ENCODE measurements at places on chromosomes 2 and 18.

DNA sequence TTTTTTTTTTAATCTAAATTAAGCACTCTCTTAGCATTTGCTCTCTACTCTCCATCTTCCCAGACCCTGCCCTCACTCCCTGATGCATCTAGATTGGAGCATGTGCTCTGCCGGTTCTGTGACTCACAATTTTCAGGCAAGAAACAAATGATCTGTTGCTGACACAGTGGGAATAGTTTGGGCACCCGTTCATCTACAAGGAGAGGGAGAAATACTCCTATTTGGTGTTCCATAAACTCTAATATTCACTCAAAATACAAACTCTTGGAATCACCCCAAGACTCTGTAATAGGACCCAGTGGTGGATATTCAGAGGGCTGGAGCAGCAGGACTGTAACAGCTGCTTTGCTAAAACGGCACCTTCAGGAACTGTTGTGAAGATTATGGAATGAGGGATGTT, 37.1 kb upstream of the LINC00305 start:
- no peak for DNase-seq

- DNase-seq: no peak
Measured at GRCh38 chr2:69578198-69578540, 65.4 kb downstream of the AAK1 start.

DNA sequence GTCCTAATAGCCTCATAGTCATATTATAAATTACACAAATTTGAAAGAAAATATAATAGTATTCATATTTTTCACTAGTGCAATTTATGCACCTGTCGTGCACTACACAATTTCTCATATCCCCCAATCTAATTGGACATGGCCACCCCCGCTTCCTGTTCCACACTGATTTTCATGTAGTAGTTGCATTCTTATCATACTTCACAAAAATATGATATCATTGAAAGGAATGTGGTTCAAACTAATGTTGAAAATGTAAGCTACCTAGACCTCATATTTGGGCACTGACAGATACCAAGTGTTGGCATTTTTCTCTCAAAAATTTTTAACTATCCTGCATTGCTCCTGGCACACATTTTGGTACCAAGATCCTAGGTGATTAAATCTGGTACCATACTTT, 985.5 kb upstream of the POU3F3 start:
- DNase-seq: no peak

DNA sequence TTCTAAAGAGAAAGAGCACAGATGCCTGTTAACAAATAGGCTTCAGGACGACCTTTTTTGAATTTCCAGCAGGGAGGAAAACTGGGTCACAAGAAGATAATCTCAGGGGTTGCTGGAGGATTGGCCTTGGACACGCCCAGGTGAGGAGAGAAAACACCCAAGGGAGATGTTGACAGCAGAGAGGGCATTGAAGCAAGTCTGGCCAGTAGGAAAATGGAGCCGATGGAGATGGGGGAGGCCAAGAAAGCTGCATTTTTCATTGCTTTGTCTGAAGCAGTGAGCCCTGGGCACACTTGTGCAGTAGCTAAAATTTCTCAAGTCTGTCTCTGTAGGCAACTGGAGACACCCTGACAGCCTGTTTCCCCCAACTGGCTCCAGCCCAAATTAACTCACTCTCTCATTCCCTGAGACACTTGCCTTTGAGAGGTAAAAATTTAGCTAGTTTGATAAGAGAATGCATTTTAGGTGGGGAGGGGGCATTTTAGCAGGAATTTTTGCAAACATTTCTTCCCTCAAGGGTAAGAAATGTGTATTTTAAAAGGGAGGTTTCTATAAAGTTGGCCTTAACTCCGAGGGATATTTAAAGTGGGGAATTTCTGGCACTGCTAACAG, 165.5 kb downstream of the TGIF1 start:
- no peak for DNase-seq

GRCh38 chr2:143148757-143149156, 19.5 kb downstream of the ARHGAP15 start:
- no peak for DNase-seq

GRCh38 chr2:168336786-168337388, 89.5 kb upstream of the STK39 start:
- peak; percentile 38 for DNase-seq

DNA sequence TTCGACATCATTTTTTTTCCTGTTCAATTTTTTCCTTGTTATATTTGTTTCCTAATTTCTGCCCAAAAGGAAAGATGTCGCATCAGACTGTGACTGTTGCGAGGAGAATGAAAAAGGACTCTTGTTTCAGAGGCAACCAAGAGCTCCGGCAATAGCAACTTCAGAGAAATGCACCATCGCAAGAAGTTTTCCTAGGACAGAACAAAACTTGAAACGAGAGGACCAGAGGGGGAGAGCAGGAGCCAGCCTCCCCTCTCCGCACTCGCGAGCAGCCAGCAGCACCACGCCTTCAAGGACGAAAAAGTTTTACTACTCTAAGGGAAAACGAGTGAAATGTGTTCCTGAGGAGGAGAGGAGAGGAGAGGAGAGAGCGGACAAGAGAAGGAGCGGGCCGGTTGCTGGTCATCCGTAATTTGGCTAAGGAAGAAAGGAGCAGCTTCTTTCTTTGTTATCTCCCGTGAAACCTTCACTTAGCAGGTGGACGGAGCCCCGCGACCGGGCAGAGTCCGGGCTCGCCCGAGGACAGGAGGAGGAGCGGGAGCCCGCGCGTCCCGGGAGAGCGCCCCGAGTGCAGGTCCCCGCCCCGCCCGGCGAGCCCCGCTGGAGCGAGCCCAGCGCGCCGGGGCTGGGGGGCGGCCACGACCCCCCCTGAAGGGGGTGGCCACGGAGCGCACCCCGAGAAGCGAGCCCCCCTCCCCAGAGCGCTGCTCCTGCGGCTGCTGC, 744 bp downstream of the POU3F3 start:
- no peak for DNase-seq

DNA sequence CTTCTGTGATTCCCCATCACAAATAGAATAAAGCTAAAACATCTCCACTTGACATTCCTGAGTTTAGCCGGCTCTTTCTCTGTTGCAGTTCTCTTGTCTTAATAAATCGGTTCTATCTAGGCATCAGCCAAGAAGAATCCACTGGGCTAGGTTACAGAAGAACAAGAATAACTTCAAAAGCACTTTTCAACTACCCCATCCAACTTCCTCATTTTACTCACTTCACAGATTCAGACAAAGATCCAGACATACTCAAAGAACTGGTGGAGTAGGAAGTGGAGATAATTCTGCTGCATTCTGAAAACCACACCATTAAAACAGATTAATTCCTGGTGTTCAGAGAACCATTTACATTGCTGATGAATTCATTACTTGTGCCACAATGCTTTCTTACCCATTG, 9.6 kb upstream of the ALPK2 start:
- DNase-seq: peak; percentile 49

DNA sequence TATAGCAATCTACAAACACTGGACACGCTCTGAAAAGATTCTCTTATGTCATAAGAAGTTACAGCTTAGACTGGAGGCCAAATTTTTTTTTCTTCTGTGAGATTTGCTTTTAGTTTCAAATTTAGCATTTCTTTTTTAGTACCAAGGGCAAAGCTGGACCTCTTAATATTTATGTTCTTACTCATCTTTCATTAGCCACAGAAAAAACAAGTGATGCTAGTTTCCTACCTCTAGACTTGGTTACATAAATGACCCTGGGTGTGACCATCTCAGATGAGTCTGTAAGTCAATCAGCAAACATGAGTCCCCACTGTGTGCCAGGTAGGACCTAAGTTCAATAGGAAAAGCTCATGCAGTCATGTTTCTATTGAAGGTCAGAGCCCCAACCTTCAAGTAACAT, 94.4 kb downstream of the MEP1B start:
- no peak for DNase-seq

DNA sequence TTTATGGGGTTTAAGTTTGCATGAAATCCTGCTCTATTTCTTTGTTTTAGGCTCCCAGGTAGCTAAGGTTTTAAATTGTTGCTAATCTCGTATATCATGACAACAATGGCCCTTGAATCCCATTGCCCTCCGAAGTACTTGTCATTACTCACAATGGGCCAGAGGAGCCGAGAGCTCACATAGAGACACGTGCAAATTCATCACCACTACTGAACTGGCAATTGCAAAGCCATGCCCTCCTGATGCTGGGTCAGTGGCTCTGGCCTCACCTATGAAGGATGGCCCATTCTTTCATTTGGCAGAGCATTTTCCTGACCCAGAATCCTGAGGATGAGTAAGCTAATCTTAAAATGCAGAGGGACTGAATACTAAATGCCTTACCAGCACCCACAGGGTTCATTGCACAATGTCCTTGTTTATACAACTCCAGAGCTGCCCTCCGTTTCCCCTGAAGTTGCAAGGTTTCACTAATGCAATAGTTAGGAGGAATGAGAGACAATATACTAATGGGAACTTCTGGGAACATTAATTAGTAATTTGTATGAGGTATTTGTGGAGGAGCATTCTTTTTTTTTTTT, 71.6 kb upstream of the GAREM1 start:
- DNase-seq: no peak

- no peak for DNase-seq
Measured at GRCh38 chr2:885230-886071, 65.2 kb upstream of the SNTG2 start.

DNA sequence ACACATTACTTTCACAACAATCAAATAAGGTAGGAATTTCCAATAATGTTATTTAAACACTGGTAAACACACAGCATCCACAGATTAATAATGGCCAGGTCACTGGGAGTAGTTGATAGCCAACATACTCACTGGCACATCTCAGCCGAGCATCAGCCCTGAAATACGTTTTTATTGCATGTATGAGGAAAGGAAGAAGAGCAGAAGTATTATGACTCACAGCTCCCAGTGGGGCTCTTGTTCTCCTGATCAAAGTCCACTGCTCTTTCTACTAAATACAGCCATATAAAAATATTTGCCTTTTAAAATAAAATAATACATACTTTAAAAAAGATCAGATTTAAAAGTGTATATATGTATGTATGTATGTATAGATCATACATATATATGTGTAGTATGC, 999.6 kb downstream of the SUCLG1 start:
- no peak for DNase-seq

GRCh38 chr2:10360850-10361588, 58.3 kb downstream of the HPCAL1 start:
- DNase-seq: no peak

DNA sequence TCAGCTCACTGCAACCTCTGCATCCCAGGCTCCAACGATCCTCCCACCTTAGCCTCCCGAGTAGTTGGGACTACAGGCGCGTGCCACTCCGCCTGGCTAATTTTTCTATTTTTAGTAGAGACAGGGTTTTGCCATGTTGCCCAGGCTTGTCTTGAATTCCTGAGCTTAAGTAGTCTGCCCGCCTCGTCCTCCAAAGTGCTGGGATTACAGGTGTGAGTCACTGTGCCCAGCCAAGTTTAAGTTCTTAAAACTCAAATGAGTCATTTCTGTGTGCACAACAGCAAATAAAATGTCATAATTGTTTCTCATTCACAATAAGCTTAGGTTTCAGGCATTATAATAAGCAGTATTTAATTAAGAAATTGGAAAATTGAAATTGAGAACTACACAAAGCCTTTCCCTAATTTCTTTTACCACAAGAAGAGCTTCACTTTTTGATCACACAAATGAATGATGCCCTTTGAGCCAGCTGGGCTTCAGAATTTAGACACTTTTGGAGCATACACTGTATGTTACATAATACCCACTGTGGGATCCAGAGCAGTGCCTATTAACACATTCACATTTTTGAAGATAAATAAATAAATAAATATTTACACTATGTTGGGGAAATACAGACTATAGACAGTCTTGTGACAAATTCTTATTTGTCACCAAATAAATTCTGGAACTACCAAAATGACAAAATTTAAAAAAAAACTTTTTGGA, 8.6 kb upstream of the ME2 start:
- DNase-seq: no peak

DNA sequence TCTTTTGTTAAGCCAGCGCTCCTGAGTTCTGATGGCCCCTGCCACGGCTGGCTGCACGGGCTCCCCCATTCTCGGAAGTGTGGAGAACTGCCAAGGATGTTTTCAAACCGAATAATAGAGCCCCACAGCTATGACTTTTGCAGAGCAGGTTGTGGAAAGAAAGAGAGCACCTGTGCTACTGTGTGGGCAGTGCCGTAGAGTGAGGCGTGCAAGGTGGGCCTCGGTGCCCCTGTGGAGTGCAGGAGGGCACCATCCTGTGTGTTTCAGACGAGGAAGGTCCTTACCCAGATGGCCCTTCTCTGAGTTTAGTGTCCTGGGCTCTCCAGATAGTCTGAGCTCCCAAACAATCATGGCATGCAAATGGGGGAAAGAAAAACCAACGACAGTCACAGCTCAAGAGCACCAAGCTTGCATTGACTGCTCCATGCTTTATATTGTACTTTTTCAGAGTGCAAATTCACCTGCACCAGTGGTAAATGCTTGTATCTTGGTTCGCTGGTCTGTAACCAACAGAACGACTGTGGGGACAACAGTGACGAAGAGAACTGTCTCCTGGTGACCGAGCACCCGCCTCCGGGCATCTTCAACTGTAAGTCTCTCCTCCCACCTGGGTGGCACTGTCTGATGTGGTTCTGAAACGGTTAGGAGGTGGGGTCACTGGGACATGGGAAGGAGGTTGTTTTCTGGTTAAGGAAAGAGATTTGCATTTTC, 219.4 kb downstream of the LDLRAD4 start:
- peak; percentile 11 for DNase-seq

DNA sequence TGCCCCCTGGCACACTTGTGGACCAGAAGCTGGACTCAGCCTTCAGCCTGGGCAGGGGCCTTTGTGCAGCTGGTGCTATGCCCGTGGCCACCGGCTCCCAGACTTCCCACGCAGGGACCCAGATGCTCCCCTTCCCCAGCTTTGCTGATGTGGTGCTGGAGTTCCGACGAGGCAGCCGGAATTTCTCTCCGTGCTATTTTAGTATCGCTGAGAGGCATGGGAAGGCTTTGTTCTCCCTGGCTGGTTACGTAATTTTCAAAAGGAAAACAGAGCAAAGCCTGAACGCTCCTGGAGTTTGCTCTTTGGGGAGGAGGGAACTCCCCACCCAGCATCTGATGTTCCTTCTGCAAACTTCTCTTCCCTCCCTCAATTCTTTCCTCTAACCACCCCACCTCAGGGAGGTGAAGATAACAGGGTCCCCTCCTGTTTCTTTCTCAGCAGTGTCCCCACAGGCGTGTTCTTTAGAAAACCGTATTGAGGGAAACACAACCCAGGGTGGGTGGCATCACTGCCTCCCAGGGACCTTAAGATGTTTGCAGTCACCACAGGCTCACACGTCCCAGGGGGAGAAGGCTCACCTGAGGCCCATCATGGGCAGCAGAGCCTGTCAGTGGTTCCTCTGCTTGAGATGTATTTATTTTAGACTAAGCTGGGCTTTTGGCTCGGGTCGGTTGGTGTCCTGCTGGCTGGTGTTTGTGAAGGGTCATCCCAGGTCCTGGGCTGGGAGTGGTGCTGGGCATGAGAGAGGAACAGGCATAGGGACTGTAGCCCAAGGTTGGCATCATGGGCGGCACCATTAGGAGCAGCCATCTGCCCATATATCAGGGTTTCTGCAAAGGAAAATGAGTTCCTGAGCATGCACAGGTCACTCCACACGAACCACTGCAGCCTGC, 95.0 kb downstream of the MAPK4 start:
- no peak for DNase-seq
